ENCODE measurements at places on chromosomes 2 and 18. TPM values are rescaled to one million over a fixed set of nuclear protein-coding genes. Genes with fewer than 3 reads are reported as not detected.

BOLL gene
- total RNA-seq: not detected

ASXL3 gene
- total RNA-seq: 3.2 TPM

SMAD2 gene
- total RNA-seq: 162 TPM

IL36B gene
- not detected for total RNA-seq

SP9 gene
- total RNA-seq: not detected

FOXD4L1 gene
- total RNA-seq: not detected

RAD51AP2 gene
- total RNA-seq: not detected

CCDC68 gene
- total RNA-seq: 19.6 TPM

TUBA3D gene
- total RNA-seq: not detected

SNTG2 gene
- total RNA-seq: 21.6 TPM

ICOS gene
- 3.7 TPM for total RNA-seq

RAB27B gene
- total RNA-seq: 6.6 TPM

STAM2 gene
- total RNA-seq: 39.5 TPM

HOXD8 gene
- 10.5 TPM for total RNA-seq

CREG2 gene
- not detected for total RNA-seq

FBXO41 gene
- 15.0 TPM for total RNA-seq

BBS5 gene
- total RNA-seq: 8.9 TPM

NOSTRIN gene
- total RNA-seq: 3.7 TPM

KANSL1L gene
- 15.3 TPM for total RNA-seq

SOWAHC gene
- total RNA-seq: 7.3 TPM

IL1F10 gene
- not detected for total RNA-seq

MLPH gene
- 0.29 TPM for total RNA-seq

CLK1 gene
- total RNA-seq: 210 TPM

MPV17 gene
- total RNA-seq: 98.2 TPM

CACNB4 gene
- total RNA-seq: 4.1 TPM

MCM6 gene
- total RNA-seq: 17.9 TPM

STARD6 gene
- not detected for total RNA-seq

SH3BP4 gene
- 20.0 TPM for total RNA-seq

All from spleen (tissue), 13 donors.